Left colon (tissue), 2 donors: ENCODE measurements at places on chromosomes 16 and 17.
A peak's percentile ranks its signal among the peaks of the same experiment; 100 is the strongest.

GRCh38 chr16:80299416-80299815 is 241.4 kb upstream of the DYNLRB2 start:
- peak; percentile 7 for DNase-seq

GRCh38 chr16:75028544-75029135 is 29.8 kb downstream of the ZNRF1 start:
- no peak for DNase-seq

DNA sequence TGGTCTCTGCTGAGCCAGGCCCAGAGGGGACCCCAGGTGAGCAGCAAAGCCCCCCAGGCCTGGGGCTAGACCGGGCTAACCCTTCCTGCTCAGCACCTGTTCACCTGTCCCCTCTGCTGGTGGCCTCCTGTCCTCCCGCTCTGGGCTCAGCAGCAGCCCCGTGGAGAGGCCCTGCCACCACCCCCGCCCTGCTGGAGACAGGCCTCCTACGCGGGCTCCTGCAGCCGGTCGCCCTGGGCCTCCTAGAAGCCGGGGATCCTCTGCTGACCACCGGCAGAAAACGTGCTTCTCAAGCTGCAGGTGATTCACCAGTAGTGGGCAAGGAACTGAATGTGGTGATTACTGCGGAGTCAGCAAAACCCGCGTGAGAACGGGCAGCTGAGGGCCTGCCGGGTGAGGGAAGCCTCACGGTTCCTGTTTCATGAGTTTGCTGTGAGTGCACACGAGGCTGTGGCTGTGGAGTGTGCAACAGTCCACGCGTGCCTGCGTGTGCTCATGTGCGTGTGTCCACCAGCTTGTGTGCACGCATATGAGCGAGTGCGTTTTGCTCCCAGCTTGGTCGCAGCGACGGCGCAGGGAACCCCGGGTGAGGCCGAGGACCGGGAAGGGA is 792 bp downstream of the SECTM1 start:
- DNase-seq = no peak

- no peak for DNase-seq
Observed at GRCh38 chr16:49811644-49812334, 44.1 kb downstream of the ZNF423 start.

DNA sequence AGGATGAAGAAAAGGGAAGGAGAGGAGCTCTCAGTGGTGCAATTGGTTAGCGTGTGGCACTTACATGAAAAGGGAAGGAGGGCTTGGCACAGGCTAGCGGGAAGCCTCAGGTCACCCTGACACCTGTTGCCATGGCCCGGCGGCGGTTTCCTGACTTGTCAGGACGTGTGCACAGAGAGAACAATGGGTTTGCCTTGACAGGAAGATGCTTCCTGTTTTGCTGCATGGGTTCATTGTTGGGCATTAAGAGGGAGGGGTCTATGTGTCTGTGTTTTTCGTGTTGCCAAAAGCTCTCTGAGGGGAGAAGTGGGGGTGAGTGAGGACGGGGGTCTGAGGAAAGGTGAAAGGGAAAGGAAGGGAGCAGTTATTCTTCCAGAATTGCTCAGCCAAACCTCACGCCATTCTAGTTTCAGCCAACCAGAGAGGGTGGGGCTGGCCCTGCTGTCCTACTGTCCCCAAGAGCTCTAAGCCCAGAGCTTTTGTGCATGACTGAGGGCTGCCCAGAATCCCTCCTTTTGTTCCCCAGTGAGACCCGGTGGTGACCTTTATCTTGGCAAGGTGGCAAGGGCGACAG is 17.1 kb upstream of the CCR7 start:
- peak; percentile 57 for DNase-seq

DNA sequence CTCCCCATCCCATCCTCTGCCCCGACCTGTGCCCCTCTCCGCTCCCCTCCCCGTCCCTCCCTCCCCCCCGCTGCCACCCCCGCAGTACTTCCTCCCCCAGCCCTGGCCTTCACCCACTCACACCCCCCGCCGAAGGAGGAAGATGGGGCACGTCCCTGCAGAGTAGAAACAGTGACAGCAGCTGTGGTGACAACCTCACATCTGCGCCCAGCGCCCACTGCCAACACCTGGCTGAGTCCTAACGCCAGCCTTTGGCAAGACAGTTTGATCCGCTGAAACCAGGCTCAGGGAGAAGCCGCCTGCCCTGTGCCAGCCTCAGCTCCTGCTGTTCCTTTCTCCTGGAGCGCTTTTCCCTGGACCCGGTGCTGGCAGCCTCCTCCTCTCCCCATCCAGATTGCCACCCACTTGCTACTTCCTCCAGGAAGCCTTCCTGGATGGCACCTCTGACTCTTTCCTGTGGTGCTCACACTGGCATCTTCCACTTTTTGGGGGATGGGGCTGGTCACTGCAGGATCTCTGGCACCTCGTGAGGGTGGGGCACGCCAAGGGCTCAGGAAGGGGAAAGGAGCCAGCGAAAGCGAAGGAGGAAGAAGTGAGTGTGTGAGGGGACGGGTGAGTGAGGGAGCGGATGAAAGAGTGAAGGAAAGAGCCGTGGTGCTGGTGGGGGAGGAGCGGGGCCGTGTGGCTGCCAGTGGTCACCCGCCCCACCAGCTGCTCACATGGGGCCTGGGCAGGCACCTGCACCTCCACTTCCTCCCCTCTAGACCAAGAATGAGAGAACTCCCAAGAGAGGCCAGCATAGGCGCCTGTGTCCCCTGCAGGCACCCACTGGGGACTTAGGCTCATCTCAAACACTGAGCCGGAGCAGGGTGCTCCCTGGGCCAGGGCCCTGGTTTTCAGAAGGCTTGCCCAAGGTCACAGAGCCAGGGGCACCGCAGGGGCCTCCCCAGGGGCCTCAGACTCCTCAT is 27.0 kb downstream of the ZFPM1 start:
- no peak for DNase-seq

GRCh38 chr16:85998868-85999729 is 100.1 kb downstream of the IRF8 start:
- peak; percentile 2 for DNase-seq
